Stimulated activated naive CD4-positive, alpha-beta T cell treated with Interleukin-2 at 50 U/mL for 16 hours (primary cell): ENCODE measurements at places on chromosomes 13 and 19.

DNA sequence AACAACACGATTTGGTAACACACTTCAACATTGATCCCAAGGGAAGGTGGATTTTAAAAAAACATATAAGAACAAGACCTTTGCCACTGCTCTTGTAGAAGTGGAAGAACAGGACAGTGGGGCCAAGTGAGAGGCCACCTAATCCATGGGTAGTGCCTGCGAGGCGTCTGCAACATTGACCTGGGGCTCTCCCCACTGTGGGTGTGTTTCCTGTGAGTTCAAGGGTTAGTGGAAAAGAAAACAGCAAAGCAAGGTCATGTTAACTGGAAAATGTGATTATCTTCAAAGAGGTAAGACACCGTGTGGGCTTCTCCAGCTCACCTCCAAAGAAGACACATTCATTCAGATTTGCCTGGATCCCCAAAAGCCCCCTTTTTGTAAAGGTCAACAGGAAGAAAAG is 327.0 kb downstream of the UQCRFS1 start:
- DNase-seq = no peak

- no peak for DNase-seq
Measured at GRCh38 chr13:27370305-27370872, 54.0 kb upstream of the GTF3A start.

DNA sequence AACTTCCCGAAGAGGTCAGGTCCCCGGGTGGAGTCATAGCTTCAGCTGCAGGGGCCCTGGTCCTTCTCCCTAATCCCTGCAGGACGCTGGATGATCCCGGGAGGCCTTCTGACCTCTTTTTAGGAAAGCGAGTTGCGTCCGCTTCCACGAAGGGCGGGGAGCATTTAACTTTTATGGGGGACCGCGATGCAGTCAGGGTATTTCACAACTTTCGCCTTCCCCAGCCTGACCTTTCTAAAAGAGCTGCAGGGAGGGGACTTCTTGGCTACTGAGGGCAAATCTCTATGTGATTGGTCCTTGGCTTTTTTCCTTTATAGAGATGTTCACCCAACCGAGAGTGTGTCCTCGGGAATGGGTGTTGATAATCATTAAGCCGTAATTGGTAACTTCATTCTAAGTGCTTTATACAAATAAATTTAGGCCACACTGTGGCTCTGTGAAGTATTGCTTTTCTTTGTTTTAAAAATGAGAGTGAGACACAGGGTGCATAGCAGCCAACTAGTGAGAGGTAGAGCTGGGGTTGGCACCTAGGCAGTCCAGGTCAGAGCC is 778 bp downstream of the ZNF230 start:
- no peak for DNase-seq

GRCh38 chr13:84466461-84466860 is 584.2 kb upstream of the SLITRK1 start:
- DNase-seq = no peak

GRCh38 chr19:13784731-13785452 is 10.4 kb upstream of the ZSWIM4 start:
- DNase-seq = peak; percentile 67

GRCh38 chr19:30719189-30719998 is 347.2 kb downstream of the ZNF536 start:
- no peak for DNase-seq

DNA sequence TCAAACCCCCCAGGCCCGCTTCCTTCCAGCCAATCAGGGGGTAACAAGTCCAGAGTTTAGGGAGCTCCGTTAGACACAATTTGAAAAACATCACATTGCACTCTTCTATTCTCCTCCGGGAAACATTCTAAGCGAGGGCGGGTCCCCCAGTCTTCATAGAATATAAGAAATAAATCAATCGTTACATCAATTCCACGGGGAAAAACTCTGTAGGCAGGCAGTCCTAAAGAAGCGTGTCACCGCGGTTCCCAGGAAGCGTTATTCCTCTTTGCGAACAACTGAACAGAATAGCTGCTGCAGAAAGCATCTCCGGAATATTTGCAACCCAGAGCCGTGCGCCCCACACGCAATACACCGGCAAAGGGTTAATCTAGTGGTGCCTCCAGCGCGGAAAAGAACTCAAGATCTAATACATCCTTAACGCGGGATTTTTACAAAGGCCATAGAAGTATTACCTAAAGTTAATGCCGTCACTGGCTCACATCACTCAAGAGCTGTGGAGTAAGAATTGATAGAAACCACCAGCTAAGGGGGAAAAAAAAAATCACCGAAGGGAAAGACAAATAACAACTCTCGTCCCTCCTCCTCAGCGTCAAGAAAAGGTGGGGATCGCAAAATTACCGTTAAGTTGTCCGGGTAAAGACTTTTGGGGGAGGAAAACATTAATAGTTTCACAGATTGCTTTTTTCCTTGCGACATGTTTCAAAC is 65.1 kb downstream of the KCNRG start:
- DNase-seq = peak; percentile 29

- DNase-seq = no peak
Measured at GRCh38 chr19:29499921-29500590, 25.7 kb upstream of the VSTM2B start.

DNA sequence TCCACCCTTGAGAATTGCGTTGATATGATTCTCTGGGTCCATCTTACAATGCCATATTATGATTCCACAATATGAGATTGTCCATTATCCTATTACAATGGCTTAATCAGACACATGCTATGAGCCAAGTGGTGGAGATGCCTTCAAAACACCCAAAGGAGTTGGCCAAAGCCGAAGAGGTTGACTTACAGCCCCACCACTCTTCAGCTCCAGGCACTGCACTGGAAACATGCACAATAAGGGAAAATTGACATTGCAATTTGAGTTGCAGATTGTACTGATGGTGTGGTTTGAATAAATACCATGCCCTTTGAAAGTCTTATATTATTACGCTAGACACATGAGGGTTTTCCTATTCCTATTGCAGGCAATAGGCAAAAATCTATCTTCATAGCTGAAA is 75.4 kb upstream of the TNFSF11 start:
- DNase-seq = no peak

DNA sequence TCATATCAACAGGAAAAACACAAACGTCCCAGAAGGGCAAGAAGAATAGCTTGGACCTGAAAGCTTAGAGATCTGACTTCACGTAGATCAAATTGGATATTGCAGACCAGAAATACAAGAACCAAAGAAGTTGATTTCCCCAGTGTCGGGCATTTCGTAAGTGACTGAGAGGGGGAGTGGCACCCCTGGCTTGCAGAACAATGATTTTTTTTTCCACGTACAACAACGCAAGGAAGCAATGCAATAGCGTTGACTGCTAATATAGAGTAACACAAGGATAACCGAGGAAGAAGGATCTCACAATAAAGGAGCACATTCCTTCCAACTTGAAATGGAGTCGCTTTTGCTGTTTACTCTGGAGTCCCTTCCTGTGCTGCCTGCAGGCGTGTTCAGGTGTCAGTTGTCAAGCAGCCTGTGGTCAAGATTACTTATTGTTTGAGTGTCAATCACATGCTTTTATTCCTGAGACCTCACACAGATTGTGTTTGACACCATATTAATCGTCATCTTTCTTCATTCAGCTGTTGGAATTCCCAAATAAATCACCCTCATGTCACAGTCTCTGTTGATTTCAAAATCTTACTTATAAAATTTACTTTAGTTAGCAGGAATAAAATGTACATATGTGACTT is 139.4 kb downstream of the FREM2 start:
- no peak for DNase-seq

GRCh38 chr19:30172613-30173242 is 199.5 kb upstream of the ZNF536 start:
- no peak for DNase-seq

DNA sequence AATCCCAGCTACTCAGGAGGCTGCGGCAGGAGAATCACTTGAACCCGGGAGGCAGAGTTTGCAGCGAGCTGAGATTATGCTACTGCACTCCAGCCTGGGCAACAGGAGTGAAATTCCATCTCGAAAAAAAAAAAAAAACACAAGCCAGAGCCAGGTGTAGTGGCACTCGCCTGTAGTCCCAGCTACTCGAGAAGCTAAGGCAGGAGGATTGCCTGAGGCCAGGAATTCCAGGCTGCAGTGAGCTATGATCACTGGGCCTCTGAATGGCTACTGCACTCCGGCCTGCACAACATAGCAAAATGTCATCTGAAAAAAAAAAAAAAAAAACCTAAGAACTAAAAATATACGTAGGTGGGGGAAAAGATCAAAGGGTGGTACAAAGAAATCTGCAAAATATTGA is 19.4 kb downstream of the EPS15L1 start:
- DNase-seq = no peak

DNA sequence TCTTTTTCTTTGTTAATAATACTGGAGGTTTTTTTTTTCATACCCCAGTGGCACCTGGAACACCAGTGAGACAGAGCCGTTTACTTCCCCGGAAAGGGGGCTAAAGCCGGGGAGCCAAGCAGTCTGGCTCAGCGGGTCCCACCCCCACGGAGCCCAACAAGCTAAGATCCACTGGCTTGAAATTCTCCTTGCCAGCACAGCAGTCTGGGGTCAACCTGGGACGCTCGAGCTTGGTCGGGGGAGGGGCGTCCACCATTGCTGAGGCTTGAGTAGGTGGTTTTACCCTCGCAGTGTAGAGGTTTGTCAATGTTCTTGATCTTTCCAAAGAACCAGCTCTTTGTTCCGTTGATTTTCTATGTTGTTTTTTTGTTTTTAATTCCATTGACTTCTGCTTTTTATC is 94.6 kb upstream of the DIAPH3 start:
- DNase-seq = no peak

GRCh38 chr19:42201489-42202289 is 15.8 kb downstream of the DEDD2 start:
- peak; percentile 37 for DNase-seq

DNA sequence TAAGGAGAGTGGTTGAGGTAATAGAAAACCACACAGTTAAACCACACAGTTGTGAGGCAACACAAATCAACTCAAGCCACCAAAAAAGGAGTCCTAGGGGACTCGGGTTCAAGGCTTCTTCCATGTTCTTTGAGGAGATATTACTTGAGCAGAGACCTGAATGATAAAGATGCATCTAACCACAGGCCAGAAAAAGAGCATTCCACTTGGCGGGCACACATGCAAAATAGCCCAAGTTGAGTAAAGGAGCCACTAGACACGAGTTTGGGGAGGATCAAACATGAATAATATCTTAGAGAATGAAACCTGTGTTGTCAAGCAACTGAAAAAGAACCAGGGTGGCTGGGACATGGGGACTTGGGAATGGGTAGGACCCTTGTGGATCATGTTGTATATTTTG is 30.2 kb downstream of the NLRP4 start:
- DNase-seq = no peak
